ENCODE measurements at places on chromosomes 11 and 22.

GRCh38 chr22:39501644-39502108, 414 bp upstream of the MIEF1 start:
- H3K4me1 ChIP-seq, result peaks cover 34% of the 10 kb centered on the region
- H3K36me3 ChIP-seq, result peaks cover 31% of the 10 kb centered on the region
- no peak for DNase-seq

- peak; percentile 60 for DNase-seq
- H3K36me3 ChIP-seq, result peaks cover 17% of the 10 kb centered on the region
- peak overlapping the region; percentile 93 for H3K27ac ChIP-seq
- H3K4me1 ChIP-seq, result peaks cover 67% of the 10 kb centered on the region
- H3K27me3 ChIP-seq, result no peaks in the 10 kb centered on the region
- H3K4me3 ChIP-seq, result peak overlapping the region; percentile 93
Observed at GRCh38 chr11:117096201-117096991, 1.8 kb downstream of the SIK3 start.

- no peak overlapping the region for H3K4me3 ChIP-seq
- DNase-seq, result no peak
- peaks cover 11% of the 10 kb centered on the region for H3K36me3 ChIP-seq
Observed at GRCh38 chr11:75823415-75823814, 8.4 kb downstream of the UVRAG start.

DNA sequence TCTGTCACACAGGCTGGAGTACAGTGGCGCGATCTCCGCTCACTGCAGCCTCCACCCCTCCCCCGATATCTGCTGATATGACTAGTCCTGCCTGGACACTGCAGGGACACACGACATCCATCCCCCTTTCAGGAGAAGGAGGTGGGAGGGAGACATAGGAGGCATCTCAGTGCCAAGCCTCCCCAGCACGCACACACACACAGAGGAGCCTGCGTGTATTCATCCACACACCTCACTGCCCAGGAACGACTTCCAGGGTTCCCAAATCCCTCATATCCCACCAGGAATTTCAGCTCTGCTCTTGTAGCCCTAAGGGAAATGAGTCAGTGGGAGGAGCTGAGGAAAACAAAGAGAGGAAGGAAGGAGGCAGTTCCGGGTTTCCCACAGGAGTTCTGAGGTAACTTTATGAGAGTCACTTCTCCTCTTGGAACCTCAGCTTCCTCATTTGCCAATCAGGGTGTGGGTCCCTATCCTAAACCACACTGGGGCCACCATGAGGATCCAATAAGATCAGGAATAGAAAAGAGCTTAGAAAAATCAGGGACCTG, 37.2 kb upstream of the ACER3 start:
- no peak for DNase-seq
- no peak overlapping the region for H3K4me3 ChIP-seq
- H3K4me1 ChIP-seq, result peaks cover 6% of the 10 kb centered on the region
- H3K36me3 ChIP-seq, result no peaks in the 10 kb centered on the region
- peaks cover 7% of the 10 kb centered on the region for H3K27me3 ChIP-seq

- H3K27me3 ChIP-seq, result peaks cover 15% of the 10 kb centered on the region
- no peak for DNase-seq
- no peak overlapping the region for H3K27ac ChIP-seq
- H3K4me1 ChIP-seq, result peaks cover 6% of the 10 kb centered on the region
- no peak overlapping the region for H3K4me3 ChIP-seq
- H3K36me3 ChIP-seq, result no peaks in the 10 kb centered on the region
Observed at GRCh38 chr11:119370486-119371046, 10.9 kb downstream of the USP2 start.

DNA sequence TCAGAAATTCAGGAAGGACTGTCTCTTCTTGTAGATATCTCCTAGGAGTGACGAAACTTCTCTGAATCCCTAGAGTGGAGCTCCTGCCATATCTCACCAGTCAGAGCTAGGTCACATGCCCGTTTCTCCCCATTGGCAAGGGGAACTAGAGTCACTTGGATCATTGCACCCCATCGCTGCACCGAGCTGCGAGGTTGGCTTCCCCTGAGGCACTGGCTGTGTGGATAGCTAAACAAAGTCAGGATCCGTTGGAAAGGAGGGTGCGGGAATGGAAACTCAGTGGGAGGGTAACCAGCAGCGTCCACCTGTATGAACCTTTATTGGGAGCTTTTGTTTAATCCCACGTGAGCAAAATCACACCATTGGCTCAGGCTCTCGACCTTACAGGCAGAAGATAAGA, 283.8 kb downstream of the BRD1 start:
- DNase-seq, result no peak
- no peaks in the 10 kb centered on the region for H3K4me1 ChIP-seq
- no peak overlapping the region for H3K27ac ChIP-seq
- H3K4me3 ChIP-seq, result no peak overlapping the region

DNA sequence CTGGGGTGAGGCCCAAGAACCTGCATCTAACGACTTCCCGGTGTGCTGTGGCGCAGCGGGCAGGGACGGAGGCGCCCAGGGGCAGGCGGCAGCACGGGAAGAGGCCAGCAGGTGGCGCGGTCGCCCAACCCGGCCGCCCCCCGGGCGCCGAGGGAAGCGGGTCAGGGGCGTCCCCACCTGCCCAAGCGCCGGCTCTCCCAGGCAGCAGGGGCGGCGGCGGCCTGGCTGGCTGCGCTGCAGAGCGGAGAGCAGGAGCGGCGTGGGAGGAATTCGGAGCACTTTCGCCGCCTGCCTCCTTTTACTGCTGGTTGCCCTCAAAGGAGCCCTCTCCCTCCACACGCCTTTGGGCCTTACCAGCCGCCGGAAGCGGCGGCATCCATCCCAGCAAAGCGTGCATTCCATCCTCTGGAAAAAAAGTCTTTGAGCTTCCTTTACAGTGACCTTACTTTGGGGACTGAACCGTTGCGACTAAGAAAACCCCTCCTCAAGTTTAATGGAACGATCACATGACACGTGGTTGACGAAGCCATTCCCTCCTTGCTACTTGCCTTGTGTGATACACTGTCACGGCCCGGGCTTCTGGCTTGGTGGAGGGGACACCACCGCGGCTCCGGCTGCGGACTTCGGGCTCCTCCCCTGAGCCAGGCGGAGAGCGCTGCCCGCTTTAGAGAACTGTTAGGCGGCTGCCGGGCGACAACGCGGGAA, 106.8 kb upstream of the CLMP start:
- H3K27ac ChIP-seq, result peak overlapping the region; percentile 80
- H3K4me3 ChIP-seq, result peak overlapping the region; percentile 50
- H3K4me1 ChIP-seq, result peaks cover 43% of the 10 kb centered on the region

DNA sequence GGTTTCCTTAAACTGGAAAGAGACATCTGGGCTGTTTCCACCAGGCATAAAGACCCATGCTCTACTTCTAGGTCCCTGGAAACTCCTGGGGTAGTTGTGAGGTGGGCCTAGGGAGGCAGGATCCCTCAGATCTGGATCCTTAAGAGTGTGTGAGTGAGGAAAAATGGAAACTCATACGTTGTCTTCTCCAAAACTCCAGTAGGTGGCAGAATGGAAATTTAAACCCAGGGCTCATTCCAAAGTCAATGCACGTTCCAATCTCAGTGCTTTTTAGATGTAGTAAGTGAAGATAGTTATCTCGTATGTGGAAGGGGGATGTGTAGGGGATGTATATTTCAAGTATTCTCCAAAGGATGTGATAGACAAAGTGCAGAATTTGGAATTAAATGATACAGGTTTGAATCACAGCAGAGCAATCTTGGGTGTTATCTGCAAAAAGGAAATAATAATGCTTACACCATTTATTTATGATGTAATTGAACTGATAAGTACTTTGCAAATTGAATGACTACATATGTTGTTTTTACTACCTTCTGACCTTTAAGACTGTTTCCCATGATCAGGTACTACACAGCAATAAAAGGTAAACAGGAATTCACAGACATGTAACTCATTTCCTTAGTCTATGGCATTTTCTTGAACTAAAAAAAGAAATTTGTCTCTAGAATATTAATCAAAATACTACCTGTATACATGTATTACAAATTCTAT, 13.1 kb upstream of the MMP1 start:
- H3K36me3 ChIP-seq, result no peaks in the 10 kb centered on the region
- DNase-seq, result no peak
- peaks cover 4% of the 10 kb centered on the region for H3K27me3 ChIP-seq
- H3K4me3 ChIP-seq, result no peak overlapping the region
- H3K4me1 ChIP-seq, result no peaks in the 10 kb centered on the region
- H3K27ac ChIP-seq, result no peak overlapping the region

DNA sequence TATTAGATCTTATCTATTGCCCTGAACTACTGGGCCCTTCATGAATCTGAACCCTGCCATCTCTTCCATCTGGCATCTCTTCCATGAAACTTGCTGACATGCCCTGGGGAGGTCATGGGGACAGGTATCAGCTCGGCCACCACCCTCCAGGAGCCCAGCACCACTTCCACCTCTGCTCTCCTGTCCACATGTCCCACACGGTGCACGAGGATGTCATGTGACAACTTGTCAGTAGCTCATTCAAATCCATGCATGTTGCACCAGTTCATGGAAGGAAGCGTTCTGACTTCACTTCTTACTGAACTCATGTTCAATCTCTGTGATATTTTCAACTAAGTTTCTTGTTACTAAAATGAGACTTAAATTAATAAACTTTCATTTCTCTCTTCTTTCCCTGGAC, 16.6 kb downstream of the YPEL1 start:
- H3K27ac ChIP-seq, result no peak overlapping the region
- DNase-seq, result no peak
- H3K27me3 ChIP-seq, result no peaks in the 10 kb centered on the region

DNA sequence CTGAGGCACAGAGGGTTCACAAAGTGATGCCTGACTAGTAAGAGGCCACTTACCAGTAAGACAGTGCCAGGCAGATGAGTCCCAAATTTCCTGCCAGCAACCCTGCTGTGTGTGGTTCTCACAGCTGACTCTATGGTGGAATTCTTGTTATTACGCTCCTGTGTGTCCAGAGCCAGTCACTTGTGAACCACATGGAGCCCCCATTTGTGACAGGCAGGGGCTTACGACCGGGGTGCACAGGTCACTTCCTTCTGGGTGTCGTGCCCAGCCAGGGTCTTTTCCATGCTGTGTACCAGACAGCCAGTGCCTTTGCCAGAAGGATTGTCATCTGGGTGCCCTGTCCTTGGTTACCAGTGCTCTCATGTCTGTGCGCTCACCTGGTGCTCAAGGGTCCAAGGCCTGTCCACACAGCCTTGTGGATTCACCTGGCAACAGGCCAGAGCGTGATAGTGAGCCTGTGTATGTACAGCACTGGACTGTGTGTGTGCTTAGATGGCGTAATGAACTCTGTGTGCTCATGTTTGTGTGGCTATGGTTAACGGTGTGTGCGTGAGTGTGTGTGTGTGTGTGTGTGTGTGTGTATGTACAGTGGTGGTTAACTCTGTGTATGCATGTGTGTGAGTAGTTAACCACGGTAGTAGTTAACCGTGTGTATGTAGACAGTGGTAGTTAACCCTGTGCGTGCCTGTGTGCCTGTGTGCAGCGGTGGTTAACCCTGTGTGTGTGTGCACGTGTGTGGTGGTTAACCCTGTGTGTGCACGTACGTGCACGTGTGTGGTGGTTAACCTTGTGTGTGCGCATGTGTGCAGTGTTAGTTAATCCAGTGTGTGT, 18.6 kb downstream of the GRAMD4 start:
- H3K27me3 ChIP-seq, result no peaks in the 10 kb centered on the region
- no peaks in the 10 kb centered on the region for H3K36me3 ChIP-seq
- no peak overlapping the region for H3K4me3 ChIP-seq
- H3K4me1 ChIP-seq, result peaks cover 3% of the 10 kb centered on the region

DNA sequence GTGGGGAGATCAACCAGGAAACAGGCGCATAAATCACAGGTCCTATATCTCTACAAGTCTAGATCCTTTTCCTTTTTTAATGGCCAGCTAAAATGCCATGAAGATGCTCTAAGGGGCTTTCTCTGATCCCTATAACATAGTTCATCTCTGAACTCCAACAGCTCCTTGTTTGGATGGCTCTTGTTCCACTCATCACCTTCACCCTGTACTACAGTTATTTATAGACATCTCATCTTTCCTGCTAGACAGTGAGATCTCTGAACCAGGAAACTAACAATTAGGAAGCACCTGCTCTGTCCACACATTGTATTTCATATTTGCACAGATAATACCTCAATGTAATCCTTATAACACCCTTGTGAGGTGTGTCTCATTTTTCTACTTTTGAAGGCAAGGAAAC, 31.6 kb downstream of the KCNA4 start:
- no peaks in the 10 kb centered on the region for H3K4me1 ChIP-seq
- no peak overlapping the region for H3K4me3 ChIP-seq
- no peaks in the 10 kb centered on the region for H3K36me3 ChIP-seq

- no peaks in the 10 kb centered on the region for H3K27me3 ChIP-seq
- no peaks in the 10 kb centered on the region for H3K36me3 ChIP-seq
- H3K27ac ChIP-seq, result no peak overlapping the region
- H3K4me3 ChIP-seq, result no peak overlapping the region
- DNase-seq, result no peak
Observed at GRCh38 chr11:118645066-118645715, 34.3 kb downstream of the TREH start.

GRCh38 chr11:66883016-66883965, 26.4 kb downstream of the LRFN4 start:
- no peak overlapping the region for H3K27ac ChIP-seq
- H3K27me3 ChIP-seq, result no peaks in the 10 kb centered on the region
- DNase-seq, result peak; percentile 86
- H3K36me3 ChIP-seq, result no peaks in the 10 kb centered on the region

DNA sequence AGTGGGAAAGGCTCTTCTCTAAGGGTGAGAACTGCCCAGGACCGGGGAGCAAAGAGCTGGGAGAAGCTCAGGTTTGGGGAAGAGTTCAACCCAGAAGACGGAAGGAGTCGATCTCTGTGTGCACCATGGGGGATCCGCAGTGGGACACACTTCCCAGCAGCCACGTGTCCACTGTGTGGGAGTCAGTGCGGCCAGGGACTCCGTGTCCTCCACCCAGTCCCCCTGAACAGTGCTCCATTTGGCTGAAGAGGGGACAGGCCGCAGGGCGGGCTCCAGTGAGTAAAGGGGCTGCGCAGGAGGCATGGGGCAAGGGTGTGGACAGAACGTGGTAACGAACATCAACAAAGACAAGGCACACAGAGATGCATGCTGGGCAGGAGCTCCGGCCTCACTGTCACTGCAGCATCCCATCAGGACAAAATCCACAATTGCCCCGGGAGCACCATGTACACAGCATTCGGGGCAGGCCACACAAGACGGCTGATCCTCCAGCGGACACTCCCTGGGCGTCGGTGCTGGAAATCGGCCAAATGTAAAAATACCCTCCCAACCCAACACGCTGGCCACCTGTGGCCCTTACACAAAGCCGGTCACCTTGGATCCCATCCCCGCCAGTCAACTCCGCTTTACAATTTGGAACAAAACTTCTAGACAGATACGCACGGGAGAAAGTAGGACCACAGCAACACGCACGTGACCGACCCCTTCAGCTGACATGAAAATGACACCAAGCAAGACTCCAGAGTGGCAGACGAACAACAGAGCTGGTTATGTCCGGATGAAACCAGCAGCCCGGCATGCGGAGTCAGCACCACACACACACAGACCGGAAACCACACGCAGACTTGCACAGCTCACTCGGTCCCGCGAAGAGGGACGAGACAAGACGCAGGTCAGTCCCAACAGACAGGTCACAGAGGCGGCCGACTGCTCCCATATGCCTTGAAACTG, 366.8 kb downstream of the SHANK2 start:
- no peak for DNase-seq
- H3K4me3 ChIP-seq, result no peak overlapping the region
- H3K36me3 ChIP-seq, result no peaks in the 10 kb centered on the region
- H3K4me1 ChIP-seq, result no peaks in the 10 kb centered on the region

All from activated CD4-positive, alpha-beta T cell treated with anti-CD3 and anti-CD28 coated beads for 36 hours (primary cell).